ENCODE measurements at places on chromosomes 11 and 22.

DNA sequence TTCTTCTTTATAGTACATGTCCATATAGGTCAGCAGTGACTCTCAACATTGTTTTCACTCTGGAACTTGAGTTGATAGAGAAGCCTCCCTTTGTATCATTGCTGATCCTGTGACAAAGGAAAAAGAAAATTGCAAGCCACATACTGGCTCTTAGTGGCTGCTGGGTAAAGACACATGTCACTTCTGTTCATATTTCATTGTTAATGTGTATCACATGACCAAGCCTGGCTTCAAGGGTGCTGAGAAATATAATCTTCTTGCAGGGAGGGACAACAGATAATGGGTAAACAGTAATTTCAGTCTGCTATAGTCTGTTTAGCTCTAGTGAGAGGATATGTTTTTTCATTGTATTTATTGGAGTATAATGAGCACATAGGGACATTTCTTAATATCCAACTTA, 173.3 kb downstream of the PGR start:
- no peak for DNase-seq

DNA sequence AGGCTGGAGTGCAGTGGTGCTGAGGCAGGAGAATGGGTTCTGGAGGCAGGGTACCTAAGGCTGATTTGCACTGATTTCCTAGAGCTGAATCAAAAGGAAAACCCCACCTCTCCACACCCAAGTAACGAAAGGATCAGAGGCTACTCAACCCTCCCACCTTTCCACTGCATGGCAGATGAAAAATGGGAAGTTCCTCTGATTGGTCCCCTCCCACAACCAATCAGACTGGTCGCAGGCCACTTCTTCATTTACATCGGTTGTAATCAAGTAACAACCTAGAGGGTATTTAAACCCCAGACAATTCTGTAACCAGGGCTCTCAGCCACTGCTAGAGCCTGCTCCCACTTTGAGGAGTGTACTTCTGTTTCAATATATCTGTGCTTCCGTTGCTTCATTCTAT, 18.6 kb upstream of the PARVB start:
- no peak for DNase-seq

- DNase-seq: no peak
These were observed 42.2 kb upstream of the BLID start for GRCh38 chr11:122158171-122158570.

- DNase-seq: no peak
These were observed 87.2 kb downstream of the PDHX start for GRCh38 chr11:35003658-35004057.

DNA sequence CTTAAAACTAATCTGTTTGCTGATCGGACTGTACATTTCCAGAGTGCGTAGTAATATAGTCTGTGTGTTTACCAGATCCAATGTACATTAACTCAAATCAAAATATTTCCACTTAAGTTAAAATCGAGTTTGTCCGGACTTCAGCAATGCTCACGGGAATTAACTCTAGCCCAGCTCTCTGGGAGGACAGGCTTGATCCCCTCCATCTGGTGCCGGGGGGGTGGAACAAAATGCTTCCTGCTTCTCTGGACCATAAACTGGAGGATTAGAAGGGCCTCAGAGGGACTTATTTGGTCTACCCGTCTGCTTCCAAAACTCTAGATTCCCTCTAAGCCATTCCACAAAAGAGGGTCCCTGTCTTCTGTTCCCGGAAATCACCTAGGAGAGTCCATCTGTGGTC, 511.2 kb downstream of the BUD13 start:
- no peak for DNase-seq

DNA sequence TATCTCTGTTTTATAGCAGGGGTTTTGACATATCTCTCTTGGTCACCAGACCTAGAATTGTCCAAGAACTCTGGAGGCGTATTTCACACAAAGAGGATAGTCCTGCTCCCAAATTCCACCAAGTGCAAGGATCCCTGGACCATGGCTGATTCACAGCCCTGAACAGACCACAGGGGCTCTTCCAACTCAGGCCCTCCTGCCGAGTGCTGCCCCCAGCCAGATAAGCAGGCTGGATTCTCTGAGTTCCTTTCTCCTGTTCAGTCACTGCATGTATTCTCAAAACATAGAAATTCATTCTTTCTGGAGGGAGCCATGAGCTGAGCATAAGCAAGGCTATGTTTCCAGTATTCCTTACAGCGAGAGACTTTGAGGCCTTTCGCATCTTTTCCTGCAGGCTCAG, 13.4 kb upstream of the PLEKHB1 start:
- DNase-seq: no peak
